H54 (cell line): ENCODE measurements at places on chromosomes 3 and 15.

GRCh38 chr15:79900087-79900486 lies 3.3 kb upstream of the MTHFS start:
- no peak for DNase-seq

- peak; percentile 10 for DNase-seq
These were observed 38.6 kb downstream of the FBXL2 start for GRCh38 chr3:33315826-33316225.

DNA sequence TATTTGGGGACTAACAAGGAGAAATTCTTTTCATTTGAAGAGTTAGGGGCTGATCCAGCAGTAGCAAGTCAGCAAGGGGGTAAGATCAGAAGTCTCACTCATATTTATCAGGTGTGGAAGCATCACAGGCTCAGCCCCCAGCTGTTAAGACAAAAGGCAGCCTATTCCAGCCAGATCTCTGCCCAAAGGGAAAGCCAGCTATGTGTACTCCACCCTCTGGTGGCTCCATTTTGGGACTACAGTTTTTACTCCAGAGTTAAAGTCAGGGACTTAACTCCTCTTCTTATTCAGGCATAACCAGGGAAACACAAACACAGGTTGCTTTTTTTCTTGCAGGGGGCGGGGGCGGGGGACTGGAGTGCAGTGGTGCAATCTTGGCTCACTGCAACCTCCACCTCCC lies 19.2 kb downstream of the UBP1 start:
- no peak for DNase-seq

GRCh38 chr3:141115789-141116541 lies 64.8 kb downstream of the SPSB4 start:
- no peak for DNase-seq

GRCh38 chr15:48751595-48751994 lies 59.3 kb downstream of the CEP152 start:
- no peak for DNase-seq

DNA sequence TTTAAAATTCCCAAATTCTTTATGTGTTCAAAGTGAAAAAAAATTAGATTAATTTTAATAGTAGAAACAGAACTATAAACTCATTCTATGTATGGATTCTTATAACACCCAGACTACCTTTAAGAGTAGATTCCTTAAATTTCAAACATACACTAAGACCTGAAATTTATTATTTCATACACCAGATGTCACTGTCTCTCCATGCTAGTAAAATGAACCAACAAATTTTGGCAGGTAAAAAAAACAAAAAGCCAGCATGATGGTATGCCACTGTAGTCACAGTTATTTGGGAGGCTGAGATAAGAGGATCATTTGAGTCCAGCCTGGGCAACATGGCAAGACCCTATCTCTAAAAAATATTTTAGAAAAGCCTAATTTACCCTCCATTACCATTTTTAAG lies 461.3 kb upstream of the NAALADL2 start:
- no peak for DNase-seq

GRCh38 chr3:36957862-36958686 lies 13.2 kb upstream of the TRANK1 start:
- no peak for DNase-seq

GRCh38 chr15:32857732-32858131 lies 139.9 kb downstream of the GREM1 start:
- DNase-seq = no peak

GRCh38 chr3:125641891-125642290 lies 46.6 kb upstream of the OSBPL11 start:
- DNase-seq = no peak

DNA sequence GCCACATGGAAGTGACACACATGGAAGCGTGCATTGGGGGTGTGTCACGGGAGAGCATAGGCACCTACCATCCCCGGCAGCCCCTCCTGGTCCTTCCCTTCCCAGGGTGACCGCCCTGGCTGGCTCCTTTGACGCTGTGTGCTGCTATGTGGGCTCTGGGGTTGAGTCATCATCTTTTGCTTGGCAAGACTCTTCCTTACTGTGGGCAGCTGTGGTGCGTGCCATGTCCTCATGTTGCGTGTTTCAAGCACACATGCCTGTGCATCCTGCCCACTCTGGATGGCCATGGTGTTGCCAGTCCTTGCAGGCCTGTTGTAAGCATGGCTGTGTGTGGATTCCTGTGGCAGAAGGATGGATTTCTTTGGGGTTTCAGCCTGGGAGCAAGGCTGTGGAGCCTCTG lies 14.0 kb downstream of the PLXNA1 start:
- no peak for DNase-seq

DNA sequence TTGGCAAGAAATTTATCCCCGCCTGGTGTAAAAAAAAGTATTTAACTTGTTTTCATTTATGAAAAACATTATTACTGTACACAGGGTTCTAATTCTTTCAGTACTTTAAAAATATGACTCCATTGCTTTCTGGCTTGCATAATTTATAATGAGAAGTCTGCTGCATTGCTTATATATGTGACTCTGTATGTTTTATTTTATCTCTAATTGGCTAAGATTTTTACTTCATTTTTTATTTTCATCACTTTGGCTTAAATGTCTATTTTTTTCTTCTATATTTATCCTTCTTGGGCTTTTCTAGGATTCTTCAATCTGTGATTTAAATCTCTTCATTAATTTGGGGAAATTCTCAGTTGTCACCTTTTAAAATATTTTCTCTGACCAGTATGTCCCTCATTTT lies 636.6 kb upstream of the NR2F2 start:
- DNase-seq = no peak

DNA sequence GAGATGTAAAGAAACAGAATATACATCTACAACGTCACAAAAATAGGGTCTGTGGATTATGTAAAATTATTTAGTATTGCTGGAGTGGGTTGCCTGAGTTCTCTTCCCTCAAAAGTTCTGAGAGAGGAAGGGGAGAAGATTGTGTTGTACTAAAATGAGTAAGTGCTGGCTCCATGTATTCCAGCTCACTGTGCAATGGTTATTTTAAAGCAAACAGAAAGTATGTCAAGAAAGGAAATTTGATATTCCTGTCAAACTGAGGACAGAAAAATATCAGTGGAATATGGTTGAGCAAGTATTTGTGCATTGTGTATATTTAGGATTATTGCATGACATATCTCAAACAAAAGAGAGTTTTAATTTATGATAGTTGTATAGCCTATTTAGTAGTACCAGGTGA lies 2.2 kb downstream of the TRPC1 start:
- no peak for DNase-seq

DNA sequence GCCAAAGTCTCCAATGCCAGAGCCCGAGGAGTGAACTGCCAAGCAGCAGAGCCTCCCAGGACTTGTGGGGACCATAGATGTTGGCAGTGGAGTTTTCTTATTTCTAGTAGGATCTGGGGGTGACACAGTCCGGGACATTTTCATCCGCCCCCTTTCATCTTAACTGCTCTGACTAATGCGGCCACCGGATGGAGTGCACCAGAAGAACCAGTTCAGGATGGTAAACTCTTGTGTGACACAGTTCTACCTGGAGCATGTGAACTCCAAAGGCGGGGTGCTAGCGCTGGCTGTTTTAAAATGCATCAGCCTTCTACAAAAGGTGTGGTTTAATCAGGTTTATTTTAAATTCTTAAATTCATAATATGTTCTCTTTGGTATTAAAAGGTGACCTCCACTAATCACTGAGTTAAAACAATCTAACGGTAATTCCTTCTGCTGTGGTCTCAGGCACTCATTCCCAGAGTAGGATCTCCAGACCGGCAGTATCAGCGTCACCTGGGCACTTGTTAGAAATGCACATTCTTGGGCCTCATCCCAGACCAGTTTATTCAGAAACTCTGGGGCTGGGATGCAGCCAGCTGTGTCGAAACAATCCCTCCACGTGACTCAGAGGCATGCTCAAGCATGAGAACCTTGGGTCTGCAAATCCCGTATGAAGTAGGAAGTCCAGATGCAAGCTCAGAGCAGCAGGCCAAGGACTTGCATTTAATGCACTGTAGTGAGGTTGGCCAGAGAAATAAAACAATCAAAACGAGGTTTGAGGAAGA lies 105.5 kb downstream of the GABRB3 start:
- DNase-seq = no peak

- no peak for DNase-seq
These were observed 465.8 kb downstream of the FOXP1 start for GRCh38 chr3:71117572-71118247.

- DNase-seq = no peak
These were observed 291.2 kb upstream of the RBMS3 start for GRCh38 chr3:28989646-28990089.

- no peak for DNase-seq
These were observed 1249.8 kb downstream of the NSUN3 start for GRCh38 chr3:95312650-95313049.

- no peak for DNase-seq
These were observed 11.5 kb upstream of the SHF start for GRCh38 chr15:45199136-45199810.

GRCh38 chr3:65560901-65561300 lies 477.8 kb downstream of the MAGI1 start:
- no peak for DNase-seq

GRCh38 chr3:187719628-187720336 lies 17.4 kb upstream of the RTP2 start:
- DNase-seq = no peak

DNA sequence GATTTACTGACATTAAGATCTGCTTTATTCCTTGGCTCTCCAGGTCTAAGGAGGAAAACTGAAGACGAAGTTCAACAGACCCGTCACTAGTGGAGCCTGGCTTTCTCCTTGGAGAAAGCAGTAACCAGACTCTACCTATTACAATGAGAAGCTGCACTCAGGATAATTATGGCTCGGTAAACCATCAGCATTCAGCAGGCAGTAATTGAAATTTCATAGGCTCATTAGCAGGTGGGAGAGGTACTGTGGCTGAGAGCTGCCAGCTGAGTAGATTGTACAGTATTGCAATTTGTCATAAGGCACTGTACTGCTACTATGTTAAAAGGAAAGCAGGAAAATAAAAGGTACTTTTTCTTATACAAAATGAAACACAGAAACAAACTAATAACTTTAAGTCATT lies 51.2 kb downstream of the CHAC1 start:
- no peak for DNase-seq
